ENCODE measurements at places on chromosomes 4 and X.

- DNase-seq, result no peak
Observed at GRCh38 chrX:56000174-56000573, 232.0 kb upstream of the KLF8 start.

GRCh38 chr4:104826171-104826570 lies 320.5 kb upstream of the TET2 start:
- DNase-seq, result no peak

DNA sequence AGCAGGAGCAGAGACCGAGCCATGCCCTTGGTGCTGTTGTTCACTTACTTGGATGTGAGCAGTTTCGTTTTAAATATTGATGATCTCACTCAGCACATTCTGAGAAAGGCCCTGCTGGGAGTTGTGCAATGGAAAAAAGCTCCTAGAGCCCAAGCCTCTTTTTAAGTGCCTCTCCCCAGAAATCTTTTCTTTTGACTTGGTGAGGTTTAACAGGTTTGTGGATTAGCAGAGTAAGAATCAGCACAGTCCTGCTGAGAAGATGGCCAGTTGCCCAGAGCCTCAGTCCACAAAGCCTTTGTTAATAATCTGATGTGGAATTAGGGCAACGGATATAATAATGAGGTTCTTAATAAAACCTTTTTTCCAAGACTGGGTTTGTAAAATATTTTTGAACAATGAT lies 157.5 kb upstream of the ATP6AP2 start:
- DNase-seq, result no peak

- no peak for DNase-seq
Observed at GRCh38 chrX:34586346-34586911, 70.7 kb downstream of the TMEM47 start.

GRCh38 chrX:1851527-1851926 lies 236.7 kb downstream of the ASMT start:
- no peak for DNase-seq
